ENCODE measurements at places on chromosomes 13 and 19. TPM values are rescaled to one million over a fixed set of nuclear protein-coding genes. Genes with fewer than 3 reads are reported as not detected.
A peak's percentile ranks its signal among the peaks of the same experiment; 100 is the strongest.

DNA sequence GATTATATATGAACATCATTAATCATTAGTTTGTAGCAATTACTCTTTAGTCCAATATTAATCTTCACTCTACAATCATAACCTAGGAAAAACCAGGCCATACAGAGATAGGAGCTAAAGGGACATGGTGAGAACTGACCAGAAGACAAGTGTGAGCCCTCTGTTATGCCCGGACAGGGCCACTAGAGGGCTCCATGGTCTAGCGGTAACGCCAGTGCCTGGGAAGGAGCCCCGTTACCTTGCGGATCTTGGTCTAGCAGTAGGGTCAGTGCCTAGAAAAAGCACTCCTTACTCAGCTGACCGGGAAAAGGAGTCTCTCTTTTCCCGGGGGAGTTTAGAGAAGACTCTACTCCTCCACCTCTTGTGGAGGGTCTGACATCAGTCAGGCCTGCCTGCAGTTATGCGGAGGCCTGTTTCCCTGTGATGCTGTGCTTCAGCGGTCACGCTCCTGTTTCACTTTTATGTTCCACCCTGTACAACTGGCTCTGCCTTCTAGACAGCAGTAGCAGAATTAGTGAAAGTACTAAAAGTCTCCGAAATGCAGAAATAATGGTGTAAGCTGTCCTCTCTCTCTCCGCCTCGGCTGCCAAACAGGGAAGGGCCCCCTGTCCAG is 13.8 kb downstream of the OR7D4 start:
- no peaks in the 10 kb centered on the region for H3K36me3 ChIP-seq
- H3K27ac ChIP-seq, result no peak overlapping the region
- peak overlapping the region; percentile 52 for H3K4me3 ChIP-seq
- peak; percentile 73 for DNase-seq
- H3K4me1 ChIP-seq, result no peaks in the 10 kb centered on the region

- no peaks in the 10 kb centered on the region for H3K4me1 ChIP-seq
- no peak for DNase-seq
Observed at GRCh38 chr13:113411216-113412023, 41.9 kb downstream of the ADPRHL1 start.

DNA sequence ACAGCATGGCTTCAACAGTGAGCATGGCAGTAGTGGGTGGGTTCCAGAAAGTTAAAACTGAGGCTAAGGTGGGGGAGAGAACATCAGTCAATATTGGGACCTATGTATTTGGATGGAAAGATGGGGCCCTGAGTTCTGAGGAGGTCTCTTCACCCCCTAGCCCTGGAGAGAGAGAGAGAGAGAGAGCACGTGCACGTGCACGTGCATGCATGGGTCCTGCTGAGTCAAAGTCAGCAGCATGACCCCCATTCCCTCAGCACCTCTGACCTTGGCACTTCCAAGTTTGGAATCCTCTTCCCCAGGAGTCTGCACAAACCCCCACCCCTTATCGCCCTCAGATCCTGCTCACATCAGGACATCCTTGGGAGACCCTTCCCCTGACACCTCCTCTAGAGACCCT is 32.5 kb upstream of the CEACAM1 start:
- H3K27me3 ChIP-seq, result peaks cover 35% of the 10 kb centered on the region
- peaks cover 1% of the 10 kb centered on the region for H3K4me1 ChIP-seq
- no peak overlapping the region for H3K4me3 ChIP-seq
- no peak overlapping the region for H3K27ac ChIP-seq
- H3K36me3 ChIP-seq, result no peaks in the 10 kb centered on the region

DNA sequence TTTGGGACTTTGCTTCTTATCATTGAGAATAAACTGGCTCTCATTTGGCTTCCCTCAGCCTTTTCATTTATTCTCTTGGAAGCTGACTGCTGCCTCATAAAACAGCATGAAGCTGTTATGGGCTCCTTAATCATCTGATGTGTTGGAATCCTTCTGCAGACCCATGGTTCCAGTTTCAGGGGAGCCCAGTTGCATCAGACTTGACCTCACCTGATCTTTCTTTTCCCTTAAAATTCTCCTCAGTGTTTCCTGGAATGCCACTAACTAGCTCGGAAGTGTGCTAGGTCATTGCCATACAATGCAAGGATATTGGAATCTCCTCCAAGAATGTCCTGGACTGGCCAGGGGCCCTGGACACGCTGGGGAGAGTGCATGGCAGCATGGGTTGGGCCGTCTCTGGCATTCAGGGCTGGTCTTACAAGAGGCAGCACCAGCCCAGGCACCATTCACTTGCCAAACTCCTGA is 158.7 kb downstream of the FLT1 start:
- no peak overlapping the region for H3K27ac ChIP-seq
- peaks cover 32% of the 10 kb centered on the region for H3K27me3 ChIP-seq
- H3K4me1 ChIP-seq, result no peaks in the 10 kb centered on the region
- no peaks in the 10 kb centered on the region for H3K36me3 ChIP-seq
- no peak overlapping the region for H3K4me3 ChIP-seq

GRCh38 chr13:89577301-89577700 is 1770.2 kb upstream of the MIR17HG start:
- H3K4me1 ChIP-seq, result no peaks in the 10 kb centered on the region
- no peak for DNase-seq
- no peak overlapping the region for H3K27ac ChIP-seq
- H3K27me3 ChIP-seq, result no peaks in the 10 kb centered on the region

DNA sequence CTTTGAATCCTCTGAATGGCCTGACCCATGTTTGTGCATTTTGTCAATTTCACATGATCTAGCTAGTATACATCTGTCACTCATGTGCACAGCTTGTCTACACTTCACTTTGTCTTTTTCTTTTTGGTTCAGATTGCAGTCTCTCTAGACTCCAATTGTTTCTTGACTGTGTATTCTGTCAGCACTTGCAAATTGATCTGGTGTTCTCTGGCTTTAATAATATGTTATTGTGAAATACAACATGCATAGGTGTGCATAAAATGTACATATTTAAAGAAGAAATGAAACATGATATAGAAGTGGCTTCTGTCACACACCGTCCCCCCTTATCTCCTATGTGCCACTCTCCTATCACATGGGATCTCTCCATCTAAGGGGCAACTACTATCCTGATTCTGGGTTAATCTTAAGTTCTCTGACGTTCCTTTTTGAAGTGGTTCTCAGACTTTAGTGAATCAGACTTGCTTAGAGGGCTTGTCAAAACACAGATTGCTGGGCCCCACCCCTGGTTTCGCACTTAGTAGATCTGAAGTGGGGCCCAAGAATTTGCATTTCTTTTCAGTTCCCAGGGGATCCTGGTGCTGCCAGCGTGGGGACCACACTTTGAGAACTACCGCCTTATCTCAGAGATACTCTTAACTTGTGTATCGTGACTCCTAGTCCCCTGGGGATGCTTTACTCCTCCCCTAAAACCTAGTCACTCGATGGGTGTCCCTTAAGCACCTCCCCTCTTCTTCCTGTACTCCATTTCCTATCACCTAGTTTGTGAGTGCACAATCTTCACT is 5.8 kb downstream of the KRTDAP start:
- no peak for DNase-seq
- H3K27ac ChIP-seq, result no peak overlapping the region
- no peak overlapping the region for H3K4me3 ChIP-seq
- H3K4me1 ChIP-seq, result peaks cover 2% of the 10 kb centered on the region

DNA sequence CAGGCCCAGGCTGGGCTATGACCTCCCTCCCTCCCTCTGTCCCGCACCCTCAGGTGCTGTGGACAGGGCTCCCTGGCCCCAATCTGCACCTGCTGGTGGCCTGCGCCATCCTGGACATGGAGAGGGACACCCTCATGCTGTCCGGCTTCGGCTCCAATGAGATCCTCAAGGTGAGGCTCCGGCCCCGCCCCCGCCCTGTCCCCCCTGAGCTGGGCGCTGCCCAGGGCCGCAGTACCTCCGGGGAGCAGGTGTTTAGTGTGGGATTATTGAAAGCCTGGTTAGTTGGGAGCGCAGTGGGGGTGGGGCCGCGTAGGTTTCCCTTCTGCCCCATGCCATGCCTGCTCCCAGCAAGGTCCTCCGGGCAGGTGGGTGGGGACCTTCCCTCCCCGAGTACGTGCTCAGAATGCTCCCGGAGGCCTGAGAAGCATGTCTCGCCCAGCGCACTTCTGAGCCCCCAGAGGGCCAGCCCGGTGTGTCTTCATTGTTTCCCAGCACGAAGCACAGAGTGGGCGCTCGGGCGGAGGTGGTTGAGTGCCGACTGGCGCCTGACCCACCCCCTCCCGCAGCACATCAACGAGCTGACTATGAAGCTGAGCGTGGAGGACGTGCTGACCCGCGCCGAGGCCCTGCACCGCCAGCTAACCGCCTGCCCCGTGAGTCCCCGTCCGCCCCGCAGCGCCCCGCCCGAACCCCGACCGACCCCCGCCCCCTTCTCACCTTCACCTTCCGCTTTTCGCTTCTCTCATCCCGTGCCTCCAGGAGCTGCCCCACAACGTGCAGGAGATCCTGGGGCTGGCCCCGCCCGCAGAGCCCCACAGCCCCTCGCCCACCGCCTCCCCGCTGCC is 8.8 kb downstream of the IL4I1 start:
- no peak for DNase-seq
- peaks cover 7% of the 10 kb centered on the region for H3K36me3 ChIP-seq
- no peak overlapping the region for H3K27ac ChIP-seq
- no peak overlapping the region for H3K4me3 ChIP-seq

- peaks cover 10% of the 10 kb centered on the region for H3K4me1 ChIP-seq
- H3K36me3 ChIP-seq, result peaks cover 7% of the 10 kb centered on the region
- peak; percentile 77 for DNase-seq
- no peak overlapping the region for H3K4me3 ChIP-seq
- H3K27ac ChIP-seq, result no peak overlapping the region
Observed at GRCh38 chr19:47280183-47280797, 5.6 kb downstream of the INAFM1 start.

DNA sequence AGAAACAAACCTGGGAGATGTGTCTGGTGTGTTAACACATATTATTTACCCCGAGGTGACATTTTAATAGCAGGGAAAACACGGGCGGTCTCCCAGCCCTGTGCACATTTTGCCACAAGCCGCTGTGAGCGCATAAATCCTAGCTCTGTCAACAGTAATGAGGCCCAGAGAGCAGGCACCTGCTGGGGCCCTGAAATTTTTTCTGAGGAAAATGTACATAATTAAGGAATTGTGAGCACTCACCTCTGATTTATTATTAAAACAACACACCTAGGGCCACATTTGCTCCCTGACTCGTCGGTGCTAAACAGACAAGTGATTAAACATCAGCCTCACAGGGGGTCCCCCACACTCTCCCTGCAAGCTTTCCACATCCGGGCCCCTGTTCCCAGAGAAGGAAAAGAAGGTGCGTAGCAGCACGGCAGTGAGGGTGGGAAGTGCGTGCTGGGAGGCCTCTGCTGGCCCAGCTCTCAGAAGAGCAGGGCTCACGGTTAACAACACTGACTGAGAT is 616.3 kb downstream of the UQCRFS1 start:
- DNase-seq, result no peak
- no peaks in the 10 kb centered on the region for H3K27me3 ChIP-seq
- H3K36me3 ChIP-seq, result no peaks in the 10 kb centered on the region
- H3K4me1 ChIP-seq, result no peaks in the 10 kb centered on the region
- no peak overlapping the region for H3K27ac ChIP-seq

- DNase-seq, result no peak
- no peaks in the 10 kb centered on the region for H3K27me3 ChIP-seq
- no peaks in the 10 kb centered on the region for H3K36me3 ChIP-seq
- H3K4me1 ChIP-seq, result no peaks in the 10 kb centered on the region
- H3K27ac ChIP-seq, result no peak overlapping the region
Observed at GRCh38 chr13:57644106-57644505, 12.6 kb downstream of the PCDH17 start.

- DNase-seq, result no peak
- no peaks in the 10 kb centered on the region for H3K27me3 ChIP-seq
- H3K27ac ChIP-seq, result no peak overlapping the region
Observed at GRCh38 chr13:30156270-30156669, 151.1 kb downstream of the KATNAL1 start.

DNA sequence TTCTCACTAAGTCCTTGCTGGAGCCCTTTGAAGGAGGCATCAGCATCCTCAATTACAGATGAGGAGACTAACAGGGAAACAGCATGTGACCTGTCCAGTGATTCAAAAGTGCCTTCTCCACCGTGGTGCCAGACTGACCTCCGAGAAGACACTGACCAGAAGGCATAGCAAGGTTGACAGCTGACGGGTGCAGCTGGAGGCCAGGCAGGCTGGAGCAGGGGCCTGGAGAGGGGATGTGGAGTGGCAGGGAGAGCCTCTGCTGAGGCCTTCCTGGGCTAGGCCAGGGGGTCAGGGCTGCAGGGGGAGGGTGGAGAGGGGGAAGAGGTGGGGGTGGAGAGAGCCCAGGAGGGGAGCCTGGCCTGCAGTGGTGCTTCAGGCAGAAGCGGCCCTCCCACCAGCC is 66.3 kb downstream of the KCTD15 start:
- no peaks in the 10 kb centered on the region for H3K4me1 ChIP-seq
- peaks cover 3% of the 10 kb centered on the region for H3K27me3 ChIP-seq
- DNase-seq, result no peak
- no peak overlapping the region for H3K4me3 ChIP-seq

- DNase-seq, result no peak
- H3K27ac ChIP-seq, result no peak overlapping the region
- H3K4me1 ChIP-seq, result peaks cover 14% of the 10 kb centered on the region
- no peak overlapping the region for H3K4me3 ChIP-seq
- H3K27me3 ChIP-seq, result no peaks in the 10 kb centered on the region
Observed at GRCh38 chr13:102784483-102784882, 10.9 kb upstream of the TEX30 start.

GRCh38 chr19:40154121-40154680 is 37.0 kb upstream of the MAP3K10 start:
- H3K4me1 ChIP-seq, result peaks cover 9% of the 10 kb centered on the region
- no peak overlapping the region for H3K4me3 ChIP-seq
- H3K27me3 ChIP-seq, result no peaks in the 10 kb centered on the region
- no peaks in the 10 kb centered on the region for H3K36me3 ChIP-seq
- H3K27ac ChIP-seq, result no peak overlapping the region
- no peak for DNase-seq

DNA sequence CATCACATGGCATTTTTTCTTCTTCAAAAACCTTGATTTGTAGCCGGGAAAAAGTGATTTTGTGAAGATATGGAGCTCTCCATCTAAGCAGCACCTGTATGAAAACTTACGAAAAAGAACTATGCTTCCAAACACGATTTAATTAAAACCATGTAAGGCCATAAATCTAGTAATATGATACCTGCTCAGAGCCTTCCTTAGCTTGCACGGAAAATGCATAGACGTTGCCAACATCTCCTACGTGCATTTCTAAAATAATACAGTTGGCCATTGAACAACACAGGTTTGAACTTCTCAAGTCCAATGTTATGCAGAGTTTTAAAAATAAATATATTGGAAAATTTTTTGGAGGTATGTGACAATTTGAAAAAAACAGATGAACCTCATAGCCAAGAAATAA is 59.1 kb upstream of the RNF113B start:
- peaks cover 3% of the 10 kb centered on the region for H3K27me3 ChIP-seq
- no peak for DNase-seq
- no peak overlapping the region for H3K27ac ChIP-seq
- no peaks in the 10 kb centered on the region for H3K36me3 ChIP-seq
- H3K4me1 ChIP-seq, result no peaks in the 10 kb centered on the region

DNA sequence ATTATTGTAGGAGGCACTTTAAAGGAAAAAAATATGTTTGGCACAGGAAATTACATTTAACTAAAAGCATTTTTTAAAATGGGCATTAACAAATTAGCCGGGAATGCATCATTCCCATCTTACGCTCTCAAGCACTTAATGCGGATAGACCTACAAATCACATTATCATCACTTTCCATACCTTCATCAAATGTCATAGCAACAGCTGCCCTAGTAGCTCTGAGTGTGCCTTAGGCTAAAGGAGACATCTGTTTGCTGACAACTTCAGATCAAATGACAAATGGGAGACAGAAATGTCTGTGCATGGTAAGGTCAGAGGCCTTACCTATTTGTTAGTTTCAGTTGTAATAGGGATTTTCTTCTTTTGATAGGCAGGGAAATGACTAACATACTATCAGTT is 773.2 kb upstream of the SLC10A2 start:
- H3K4me3 ChIP-seq, result no peak overlapping the region
- H3K36me3 ChIP-seq, result no peaks in the 10 kb centered on the region
- DNase-seq, result no peak
- H3K27ac ChIP-seq, result no peak overlapping the region
- no peaks in the 10 kb centered on the region for H3K4me1 ChIP-seq

The ERFL gene
- 1.5 TPM for total RNA-seq

The POU4F1 gene
- 0.23 TPM for total RNA-seq

The CEACAM16 gene
- not detected for total RNA-seq
